ENCODE measurements at places on chromosomes 6 and 20.

DNA sequence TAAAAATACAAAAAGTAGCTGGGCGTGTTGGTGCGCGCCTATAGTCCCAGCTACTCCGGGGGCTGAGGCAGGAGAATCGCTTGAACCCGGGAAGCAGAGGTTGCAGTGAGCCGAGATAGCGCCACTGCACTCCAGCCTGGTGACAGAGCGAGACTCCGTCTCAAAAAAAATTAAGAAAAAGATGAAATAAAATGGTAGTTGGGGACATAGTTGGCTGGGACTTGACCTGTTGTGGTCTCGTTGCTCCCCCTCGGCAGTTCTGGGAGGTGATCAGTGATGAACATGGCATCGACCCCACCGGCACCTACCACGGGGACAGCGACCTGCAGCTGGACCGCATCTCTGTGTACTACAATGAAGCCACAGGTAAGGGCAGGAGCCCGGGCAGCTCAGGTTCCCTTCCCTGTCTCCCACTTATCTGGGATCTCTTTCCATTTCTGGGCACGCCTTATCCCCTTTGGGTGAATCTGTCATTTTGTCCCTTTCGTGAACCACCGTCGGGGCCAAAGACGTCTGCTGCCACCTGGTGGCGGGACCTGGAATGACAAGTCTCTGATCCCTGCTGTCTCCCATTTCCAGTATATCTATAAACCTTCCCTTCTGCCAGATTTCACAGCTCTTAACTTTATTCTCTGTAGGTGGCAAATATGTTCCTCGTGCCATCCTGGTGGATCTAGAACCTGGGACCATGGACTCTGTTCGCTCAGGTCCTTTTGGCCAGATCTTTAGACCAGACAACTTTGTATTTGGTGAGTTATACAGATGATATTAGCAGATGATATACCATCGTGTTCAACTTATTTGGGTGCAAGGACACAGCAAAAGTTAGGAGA, 2.3 kb downstream of the TUBB start:
- DNase-seq: no peak

DNA sequence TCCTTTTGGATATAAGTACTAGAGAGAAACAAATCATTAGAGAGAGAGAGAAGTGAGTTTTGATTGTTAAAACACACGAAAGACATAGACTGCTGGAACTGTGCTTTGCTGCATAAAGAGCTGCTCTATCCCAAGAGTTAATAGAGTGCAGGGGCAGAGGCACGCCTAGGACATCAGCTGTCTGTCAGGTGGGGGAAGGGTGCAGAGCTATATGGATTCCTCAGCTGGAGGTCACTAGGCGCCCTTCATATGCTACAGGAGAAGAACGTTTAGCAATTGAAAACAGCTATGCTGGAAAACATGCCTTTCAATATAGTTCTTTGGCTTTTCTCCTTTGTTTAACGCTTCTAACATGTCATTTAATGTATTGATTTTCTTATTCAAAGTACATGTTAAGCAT, 169.0 kb upstream of the MCHR2 start:
- DNase-seq: no peak

DNA sequence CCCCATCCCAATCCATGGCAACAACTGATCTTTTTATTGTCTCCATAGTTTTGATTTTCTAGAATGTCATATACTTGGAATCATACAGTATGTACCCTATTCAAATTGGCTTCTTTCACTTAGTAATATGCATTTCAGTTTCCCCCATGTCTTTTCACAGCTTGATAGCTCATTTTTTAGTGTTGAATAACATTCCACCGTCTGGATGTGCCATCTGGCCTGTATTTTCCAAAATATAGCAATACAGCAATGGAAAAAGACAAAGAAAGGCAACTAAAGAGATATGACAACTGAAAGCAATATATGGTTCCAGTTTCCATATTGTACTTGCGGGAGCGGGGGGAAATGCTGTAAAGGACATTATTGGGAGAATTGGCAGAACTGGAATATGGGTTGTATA, 166.4 kb upstream of the NT5E start:
- no peak for DNase-seq

- DNase-seq: no peak
Observed at GRCh38 chr6:26426691-26427450, 13.4 kb upstream of the BTN3A3 start.

DNA sequence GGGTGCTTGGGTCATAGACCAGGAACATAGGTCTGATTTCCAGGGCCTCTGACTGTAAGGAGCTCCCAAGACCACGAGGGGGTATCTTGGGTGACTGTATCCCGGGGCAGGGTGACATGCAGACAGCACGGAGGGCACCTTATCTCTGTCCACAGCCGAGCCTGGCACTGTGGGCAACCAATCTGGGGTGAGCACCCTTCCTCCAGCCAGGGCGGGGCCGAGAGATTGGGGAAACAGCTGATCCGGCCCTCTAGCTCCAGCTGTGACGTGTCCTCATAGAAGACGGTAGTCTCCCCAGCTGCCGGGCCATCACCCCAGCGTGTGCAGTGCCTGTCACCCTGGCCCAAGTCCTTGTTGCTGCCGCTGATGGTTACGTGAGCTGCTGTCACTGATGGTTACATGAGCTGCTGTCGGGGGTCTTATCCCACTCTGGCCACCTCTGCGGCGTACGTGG, 139.6 kb upstream of the RNF24 start:
- no peak for DNase-seq

DNA sequence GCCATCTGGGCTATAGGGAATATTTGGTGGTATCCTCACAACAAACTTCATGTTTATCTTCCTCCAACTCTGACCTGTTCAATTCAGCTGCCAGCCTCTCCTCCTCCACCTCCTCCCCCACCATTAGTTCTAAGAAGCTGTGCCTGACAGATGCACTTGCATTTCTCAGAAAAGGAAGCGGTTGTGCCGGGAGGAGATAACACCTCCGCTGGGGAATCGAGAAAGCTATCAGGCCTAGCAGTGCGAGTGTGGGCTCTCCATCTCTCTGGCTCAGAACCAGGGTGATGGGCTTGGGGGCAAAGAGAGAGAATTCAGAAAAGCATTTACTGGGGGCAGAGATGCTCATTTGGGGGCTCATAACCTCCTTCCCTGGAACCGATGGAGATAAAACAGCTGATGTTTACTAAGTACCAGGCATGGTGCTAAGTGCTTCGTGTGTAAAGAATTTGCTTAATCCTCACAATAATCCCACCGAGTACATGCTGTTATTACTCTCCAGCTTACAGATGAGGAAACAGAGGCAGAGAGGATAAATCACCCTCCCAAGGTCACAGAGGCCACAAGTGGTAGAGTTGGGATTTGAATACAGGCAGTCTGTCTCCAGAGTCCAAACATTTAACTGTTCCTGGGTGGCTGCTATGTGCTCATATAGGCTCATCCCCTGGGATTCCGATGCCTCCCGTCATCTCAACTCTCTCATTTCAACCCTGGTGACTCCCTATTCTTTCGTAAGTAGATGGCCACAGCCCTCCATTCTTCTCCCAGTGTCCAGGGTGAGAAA, 38.3 kb downstream of the COX4I2 start:
- DNase-seq: no peak

GRCh38 chr20:1396702-1397101, 3.8 kb upstream of the FKBP1A start:
- no peak for DNase-seq

GRCh38 chr6:144912474-144912873, 627.3 kb downstream of the UTRN start:
- no peak for DNase-seq

- DNase-seq: no peak
Observed at GRCh38 chr20:44946271-44946852, 13.8 kb downstream of the TOMM34 start.

DNA sequence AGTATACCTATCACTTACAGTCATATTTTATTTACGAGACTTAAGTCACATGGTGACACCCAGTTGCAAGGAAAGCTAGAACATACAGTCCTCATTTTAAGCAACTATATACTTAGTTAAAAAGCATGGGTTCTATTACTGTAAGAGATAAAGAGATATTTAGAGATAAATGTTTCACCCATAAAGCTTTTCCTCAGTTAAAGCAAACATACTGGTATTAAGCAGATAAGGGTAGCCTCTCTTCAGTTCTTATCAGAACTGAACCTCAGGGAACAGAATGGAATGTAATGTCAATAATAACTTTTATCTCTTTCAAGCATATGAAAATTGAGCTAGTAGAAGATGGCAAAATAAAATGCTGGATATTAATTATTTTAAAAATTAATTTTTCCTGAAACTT, 9.9 kb upstream of the ASCC3 start:
- no peak for DNase-seq

GRCh38 chr20:31689141-31689540, 33.5 kb downstream of the BCL2L1 start:
- DNase-seq: no peak

DNA sequence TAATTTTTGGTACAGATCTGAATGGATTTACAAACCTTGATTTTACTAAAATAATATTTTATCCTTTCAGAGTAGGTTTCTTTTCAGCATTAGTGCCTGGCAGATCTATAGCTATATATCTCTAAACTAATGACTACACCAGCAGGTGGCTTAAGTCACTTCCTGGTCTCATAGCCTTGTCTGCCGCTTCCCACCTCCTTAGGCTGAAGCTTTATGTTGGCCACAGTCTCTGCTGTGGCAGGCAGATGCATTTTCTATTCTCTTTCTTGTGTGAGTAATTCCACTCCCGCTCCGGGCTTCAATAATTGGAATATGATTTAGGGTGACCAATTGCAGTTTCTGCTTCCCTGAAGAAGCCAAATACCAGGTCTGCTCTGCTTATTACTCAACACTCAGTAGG, 226.8 kb upstream of the HS3ST5 start:
- no peak for DNase-seq

GRCh38 chr20:32378461-32378860, 20.3 kb downstream of the ASXL1 start:
- DNase-seq: no peak

DNA sequence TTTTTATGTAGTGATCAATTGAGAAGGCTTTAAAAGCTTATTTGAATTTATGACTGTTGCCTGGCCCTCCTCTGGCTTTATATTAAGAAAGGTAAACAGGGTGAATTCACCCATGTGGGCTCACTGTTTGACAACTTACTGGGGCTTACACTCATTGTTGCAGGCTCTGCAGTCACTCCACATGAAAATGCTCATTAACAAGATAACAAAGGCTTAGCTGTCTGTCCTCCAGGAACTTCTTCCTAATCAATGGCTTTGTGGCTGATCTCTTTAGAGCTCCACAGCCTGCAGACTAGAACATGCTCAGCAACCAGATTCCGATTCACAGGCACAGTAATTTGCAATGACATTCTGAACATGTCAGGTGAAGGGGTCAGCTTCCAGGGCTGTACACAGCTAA, 323.2 kb upstream of the MAN1A1 start:
- no peak for DNase-seq

DNA sequence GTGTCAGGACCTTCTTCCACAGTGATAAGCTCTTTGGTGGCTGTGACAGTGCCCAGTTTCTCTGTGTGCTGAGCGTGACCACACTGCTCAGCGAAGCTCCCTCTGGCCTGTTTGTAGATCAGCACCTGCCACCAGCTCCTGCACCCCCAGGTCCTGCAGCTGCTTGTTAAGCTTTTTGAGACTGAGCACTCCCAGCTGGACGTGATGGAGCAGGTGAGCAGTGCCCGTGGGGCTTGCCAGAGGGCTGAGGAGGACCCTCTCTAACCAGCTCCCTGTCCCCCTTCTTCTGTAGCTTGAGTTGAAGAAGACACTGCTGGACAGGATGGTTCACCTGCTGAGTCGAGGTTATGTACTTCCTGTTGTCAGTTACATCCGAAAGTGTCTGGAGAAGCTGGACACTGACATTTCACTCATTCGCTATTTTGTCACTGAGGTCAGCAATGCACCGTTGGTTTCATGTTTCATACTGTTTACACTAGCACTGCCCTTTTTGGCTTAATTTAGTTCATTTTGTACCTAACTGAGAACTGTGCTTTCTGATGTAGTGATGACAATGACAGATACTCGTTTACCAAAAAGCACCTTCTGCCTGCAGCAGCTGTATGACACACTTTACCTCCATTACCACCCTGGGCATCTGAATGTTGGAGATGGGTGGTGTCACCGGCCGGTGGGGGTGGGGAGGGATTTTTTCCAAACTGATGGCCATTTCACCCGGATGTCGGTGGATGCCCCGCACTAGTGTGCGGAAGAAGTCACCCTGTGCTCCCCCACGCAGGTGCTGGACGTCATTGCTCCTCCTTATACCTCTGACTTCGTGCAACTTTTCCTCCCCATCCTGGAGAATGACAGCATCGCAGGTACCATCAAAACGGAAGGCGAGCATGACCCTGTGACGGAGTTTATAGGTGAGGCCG, 12.5 kb downstream of the NELFCD start:
- DNase-seq: no peak

GRCh38 chr6:167827583-167828324, 1.0 kb downstream of the AFDN start:
- no peak for DNase-seq

GRCh38 chr20:61940976-61941720, 124.5 kb downstream of the TAF4 start:
- no peak for DNase-seq

GRCh38 chr6:121858986-121859385, 423.5 kb downstream of the GJA1 start:
- DNase-seq: no peak

DNA sequence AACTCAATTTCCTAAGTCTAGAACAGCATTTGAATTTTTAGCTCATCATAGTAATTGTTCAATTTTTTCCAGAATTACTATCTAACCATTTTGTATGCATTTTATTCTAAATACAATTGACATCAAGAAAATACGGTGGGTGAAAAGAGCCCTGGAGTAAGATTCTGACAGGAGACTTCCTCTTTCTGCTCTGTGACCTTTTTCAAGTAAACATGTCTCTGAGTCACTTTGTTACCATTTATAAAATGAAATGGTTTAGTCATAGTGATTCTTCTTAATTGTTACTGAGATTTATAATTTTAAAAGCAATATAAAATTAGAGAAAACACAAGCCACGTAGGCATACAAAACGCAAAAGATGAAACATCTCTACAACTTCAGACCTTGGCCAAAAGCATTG, 80.2 kb downstream of the PLCB1 start:
- DNase-seq: no peak

DNA sequence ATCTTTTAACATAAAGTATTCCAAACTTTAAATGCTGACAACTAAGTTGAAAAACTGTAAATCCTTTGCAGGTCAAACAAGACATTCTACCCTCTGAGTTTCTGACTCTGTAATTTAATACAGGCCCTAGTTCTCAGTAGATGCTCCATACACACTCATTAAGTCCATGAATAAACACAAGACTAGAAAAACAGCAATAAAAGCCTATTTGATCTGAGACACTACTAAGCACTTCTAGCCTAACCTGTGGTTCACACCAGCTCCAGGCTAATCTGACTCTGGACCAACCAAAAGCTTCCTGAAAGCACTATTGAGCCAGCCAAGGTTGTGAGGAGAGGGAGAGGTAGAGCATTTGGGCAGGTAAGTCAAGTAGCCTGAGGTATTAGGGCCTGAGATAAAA, 103.9 kb downstream of the EPM2A start:
- no peak for DNase-seq

GRCh38 chr6:170294813-170295509, 4.1 kb upstream of the DLL1 start:
- no peak for DNase-seq
